ENCODE measurements at places on chromosomes 1 and 21. TPM values are rescaled to one million over a fixed set of nuclear protein-coding genes. Genes with fewer than 3 reads are reported as not detected.

S100B gene
- 8.5 TPM for total RNA-seq

OR10J5 gene
- total RNA-seq, result not detected

ANXA9 gene
- not detected for total RNA-seq

WNT3A gene
- total RNA-seq, result not detected

ERG gene
- not detected for total RNA-seq

KCNAB2 gene
- total RNA-seq, result 360 TPM

ARHGEF11 gene
- 15.3 TPM for total RNA-seq

SYPL2 gene
- total RNA-seq, result not detected

OLIG2 gene
- total RNA-seq, result not detected

KIF14 gene
- total RNA-seq, result 34.1 TPM

SH3BP5L gene
- 28.9 TPM for total RNA-seq

MPC2 gene
- total RNA-seq, result 66.1 TPM

S100A14 gene
- total RNA-seq, result not detected

C1orf141 gene
- not detected for total RNA-seq

SUSD4 gene
- 0.18 TPM for total RNA-seq

MPL gene
- not detected for total RNA-seq

AKR7A3 gene
- 0.37 TPM for total RNA-seq

EDARADD gene
- 0.45 TPM for total RNA-seq

ITPKB gene
- total RNA-seq, result 47.0 TPM

RIMKLA gene
- 2.5 TPM for total RNA-seq
